ENCODE measurements at places on chromosomes 7 and 10.

DNA sequence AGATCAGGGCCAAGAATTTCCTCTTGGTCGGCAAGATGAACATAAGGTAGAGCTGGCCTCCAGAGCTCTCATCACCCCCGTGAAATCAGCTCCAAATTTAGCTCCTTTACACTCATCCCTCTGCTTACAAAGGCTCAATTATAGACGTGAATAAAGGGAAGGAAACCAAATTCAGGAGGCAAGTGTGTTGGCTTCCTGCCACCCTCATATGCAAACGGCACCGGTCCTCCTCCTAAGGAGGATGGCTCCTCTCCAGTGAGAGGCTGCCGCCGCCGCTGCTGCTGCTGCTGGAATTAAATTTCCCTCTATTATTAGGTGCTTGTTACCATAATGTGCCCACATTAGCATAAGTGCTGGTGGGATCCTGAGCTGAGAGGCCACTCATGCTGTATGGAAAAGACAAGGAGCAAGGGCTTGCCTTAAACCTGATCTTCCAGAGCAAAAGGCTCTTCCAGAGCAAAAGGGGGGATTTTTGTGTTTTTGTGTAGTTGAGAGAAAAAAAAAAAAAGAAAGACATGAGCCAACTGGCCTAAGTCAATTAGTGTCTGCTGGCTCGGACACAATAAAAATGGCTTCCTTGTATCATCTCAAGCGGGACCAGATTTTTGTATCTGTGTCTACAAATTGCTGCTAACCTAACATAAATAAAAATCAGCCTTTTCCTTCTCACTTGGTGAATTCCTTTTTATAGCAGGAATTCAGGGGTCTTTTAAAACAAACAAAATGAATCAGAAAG is 68.4 kb downstream of the CDHR3 start:
- peak; percentile 61 for DNase-seq

DNA sequence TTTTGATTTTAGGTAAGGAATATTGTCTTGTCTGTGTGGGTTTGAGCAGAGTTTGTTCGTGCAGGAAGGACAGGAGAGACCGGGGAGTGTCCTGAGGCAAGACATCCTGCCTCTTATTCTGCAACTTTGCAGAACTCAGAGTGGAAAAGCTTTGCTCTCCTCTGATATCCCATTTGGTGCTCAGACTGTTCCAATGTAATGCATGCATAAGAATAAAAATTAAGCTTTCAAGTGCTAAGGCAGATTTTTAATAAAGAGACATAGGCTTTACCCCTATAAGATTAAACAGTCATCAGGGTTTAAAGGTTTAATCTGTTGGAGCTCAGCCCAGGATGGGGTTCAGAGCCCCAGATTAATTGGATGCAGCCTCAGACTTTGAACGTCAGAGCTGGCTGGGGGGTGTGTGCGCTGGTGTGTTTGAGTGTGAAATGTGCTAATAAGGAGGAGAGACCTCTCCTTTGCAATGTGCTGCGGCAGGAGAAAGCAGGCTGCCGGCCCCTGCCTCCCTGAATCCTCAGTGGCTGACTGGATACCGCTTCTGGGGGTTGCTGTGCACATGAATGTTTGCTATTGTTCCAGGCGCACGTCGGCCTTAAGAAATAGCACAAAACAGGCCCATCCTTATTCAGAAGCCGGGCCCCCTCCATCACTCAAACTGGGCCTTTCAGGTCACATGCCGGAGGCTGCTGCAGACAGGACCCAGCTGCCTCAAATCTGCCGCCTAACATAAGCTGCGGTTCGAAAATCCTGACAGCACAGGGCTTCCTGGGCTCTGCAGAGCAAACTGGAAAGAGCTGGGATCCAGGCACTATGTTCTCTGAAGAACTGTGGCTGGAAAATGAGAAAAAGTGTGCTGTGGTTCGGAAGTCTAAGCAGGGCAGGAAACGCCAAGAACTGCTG is 84.1 kb upstream of the PRR15 start:
- no peak for DNase-seq

DNA sequence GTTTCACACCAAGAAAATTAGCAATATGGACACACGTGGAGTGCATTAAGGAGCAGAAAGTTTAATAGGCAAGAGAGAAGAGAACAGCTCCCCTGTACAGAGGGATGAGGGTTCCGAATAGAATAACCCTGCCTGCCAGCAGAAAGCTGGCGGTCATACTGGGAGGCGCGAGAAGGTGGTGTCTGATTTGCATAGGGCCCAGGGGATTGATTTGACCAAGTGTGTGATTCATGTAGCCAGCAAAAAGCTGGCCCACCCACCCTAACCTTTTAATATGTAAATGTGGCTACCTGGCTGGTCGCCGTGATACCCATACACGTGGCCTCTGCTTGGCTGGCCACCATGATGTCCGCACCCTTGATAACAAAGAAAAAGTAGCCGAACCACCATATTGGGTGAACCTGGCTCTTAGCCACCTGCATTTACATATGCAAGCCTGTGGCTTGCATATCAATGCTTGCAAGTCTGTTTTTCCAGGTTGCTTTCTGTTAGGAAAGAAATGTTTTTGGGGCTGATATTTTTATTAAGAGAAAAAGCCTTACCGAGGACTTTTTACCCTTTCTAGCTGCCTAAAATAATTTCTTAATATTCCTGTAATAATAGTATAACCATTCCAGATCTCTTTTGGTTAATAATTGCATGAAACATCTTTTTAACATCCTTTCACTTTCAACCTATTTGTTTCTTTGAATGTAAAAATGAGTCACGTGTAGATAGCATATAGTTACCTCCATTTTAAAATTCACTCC is 20.5 kb upstream of the VWDE start:
- DNase-seq = no peak

DNA sequence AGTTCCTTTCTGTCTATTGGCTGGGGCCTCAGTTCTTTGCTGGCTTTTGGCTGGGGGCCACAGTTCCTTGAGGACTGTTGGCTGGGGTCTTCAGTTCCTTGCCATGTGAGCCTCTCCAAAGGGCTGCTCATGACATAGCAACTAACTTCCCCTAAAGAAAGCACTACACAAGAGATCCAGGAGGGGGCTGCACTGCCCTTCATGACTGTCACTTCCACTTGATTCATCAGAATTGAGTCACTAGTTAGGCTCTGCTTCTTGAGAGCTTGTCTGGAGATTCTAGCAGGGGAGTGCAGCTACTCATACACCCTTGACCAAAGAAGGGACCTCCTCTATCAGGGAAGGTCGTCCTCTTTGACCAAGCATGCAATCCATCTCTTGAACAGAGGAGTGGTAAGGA is 38.0 kb upstream of the MKX start:
- no peak for DNase-seq

GRCh38 chr7:156950381-156950858 is 908 bp downstream of the NOM1 start:
- DNase-seq = no peak

DNA sequence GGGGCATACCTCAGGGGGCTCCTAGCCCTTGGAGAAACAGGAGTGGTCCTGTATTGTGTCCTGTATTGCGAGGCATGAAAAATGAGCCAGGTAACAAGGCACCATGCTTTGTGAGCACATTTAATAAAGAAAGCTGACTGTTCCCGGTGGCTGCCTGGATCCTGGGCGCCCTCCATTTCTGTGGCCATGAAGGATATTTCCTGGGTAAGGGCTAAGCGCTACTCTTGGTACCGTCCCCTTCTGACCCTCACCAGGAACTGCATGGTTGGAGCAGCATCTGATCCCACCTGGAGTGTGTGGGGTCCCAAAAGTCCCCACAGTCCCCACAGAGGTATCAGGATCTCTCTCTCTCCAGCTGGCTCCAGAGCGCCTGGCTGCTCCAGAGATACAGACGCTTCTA is 139.5 kb downstream of the MAPK8 start:
- no peak for DNase-seq

GRCh38 chr10:19325581-19325980 is 277.0 kb downstream of the MALRD1 start:
- DNase-seq = no peak

DNA sequence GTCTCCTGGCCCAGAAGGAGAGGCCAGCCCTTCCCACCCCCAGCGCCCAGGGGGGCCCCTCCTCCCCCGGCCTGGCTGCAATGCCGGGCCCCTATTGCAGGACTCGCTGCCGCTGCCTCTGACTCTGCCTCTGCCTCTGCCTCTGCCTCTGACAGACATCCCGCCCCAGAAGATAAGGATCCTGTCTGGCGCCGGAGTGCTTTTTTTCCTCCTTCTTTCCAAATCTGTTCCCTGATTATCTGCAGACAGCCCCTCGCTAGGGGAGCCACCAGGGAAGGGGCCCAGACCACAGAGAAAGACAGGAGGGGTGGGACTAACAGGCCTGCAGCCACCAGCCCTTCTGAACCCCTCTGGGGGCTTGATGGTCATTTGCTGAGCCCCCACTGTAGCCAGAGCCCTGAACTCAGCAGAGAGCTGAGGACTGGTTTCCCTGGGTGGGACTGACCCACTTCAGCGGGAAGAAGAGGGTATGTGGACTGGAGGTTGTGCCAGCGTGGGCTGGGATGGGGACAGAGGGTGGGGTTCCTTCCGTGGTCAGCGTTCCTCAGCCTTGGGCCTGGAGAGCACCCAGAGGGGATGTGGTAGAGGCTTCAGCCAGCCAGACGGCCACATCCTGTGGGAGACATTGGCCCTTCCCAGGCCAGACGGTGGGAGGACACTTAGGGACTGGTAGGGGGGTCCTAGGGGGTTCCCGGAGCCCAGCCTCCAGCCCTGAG is 22.8 kb downstream of the UNC5B start:
- DNase-seq = peak; percentile 11

GRCh38 chr10:84607523-84607922 is 279.1 kb downstream of the CCSER2 start:
- DNase-seq = no peak
